Inflammatory macrophage treated with lipopolysaccharide for 1 hour (primary cell): ENCODE measurements at places on chromosomes 7 and 10.
A peak's percentile ranks its signal among the peaks of the same experiment; 100 is the strongest.

DNA sequence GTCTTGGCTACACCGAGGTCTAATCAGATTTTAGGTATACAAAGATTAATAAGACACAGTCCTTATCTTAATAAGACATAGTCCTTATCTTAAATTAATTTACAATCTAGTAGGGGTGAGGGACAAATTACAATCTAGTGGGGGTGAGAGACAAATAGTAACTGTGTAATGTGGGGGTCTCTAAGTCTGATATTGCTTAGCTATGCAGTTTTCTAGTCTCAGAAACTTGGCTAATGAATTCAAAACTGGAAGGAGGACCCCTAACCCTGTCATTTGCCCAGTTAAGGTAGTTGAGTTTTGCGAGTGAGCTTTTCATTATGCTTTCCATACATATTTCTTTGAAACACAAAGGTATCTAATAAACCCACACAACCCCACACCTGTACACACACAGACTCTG is 136.1 kb downstream of the DPP6 start:
- no peak for DNase-seq

GRCh38 chr10:21281765-21282484 is 243.6 kb downstream of the SKIDA1 start:
- DNase-seq = no peak

- peak; percentile 25 for DNase-seq
Measured at GRCh38 chr10:63466144-63466935, 563 bp upstream of the JMJD1C start.

GRCh38 chr7:40306025-40306424 is 171.2 kb downstream of the SUGCT start:
- no peak for DNase-seq

GRCh38 chr7:1470901-1471300 is 11.6 kb upstream of the MICALL2 start:
- no peak for DNase-seq

DNA sequence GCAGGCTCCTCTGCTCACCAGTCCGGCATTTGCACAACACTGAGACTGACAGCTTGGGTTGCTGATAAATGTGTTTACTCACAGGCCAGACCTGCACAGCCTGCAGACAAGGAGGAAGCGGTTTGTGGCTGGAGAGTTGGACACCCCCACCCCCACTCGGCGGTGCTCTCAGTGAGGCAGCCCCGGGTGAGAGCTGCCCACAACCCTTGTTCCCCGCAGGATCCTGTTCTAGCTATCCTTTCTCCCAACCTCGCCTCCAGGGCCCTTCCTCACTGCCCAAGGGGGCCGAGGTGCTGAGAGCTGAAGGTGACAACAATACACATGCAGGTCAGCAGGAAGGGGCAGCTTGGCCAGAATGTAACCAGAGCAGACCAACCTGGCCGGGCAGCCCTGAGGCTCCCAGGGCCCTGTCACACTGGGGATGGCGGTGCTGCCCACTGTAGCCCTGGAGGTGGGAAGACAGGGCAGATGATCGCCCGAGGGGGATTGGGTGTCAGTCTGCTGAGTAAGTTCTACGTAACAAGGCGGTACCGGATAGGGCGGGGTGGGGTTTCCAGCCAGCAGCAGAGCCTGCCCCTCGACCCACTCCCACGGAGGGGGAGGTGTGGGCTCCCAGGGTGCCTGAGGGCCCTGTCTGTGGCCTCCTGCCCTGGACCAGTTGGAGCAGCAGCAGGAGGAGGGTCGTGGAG is 2.1 kb upstream of the ADAM8 start:
- peak; percentile 59 for DNase-seq

GRCh38 chr7:95396136-95397032 is at the start of gene PON3:
Gene PON3, minus strand, starts transcription at chr7:95396375. Its CDS starts 25 bp downstream, at chr7:95396350.
- no peak for DNase-seq

- peak; percentile 49 for DNase-seq
Measured at GRCh38 chr10:73641328-73642060, at the start of gene MYOZ1. Gene MYOZ1, minus strand, starts transcription at chr10:73641474. Its CDS starts 1,457 bp downstream, at chr10:73640017.

DNA sequence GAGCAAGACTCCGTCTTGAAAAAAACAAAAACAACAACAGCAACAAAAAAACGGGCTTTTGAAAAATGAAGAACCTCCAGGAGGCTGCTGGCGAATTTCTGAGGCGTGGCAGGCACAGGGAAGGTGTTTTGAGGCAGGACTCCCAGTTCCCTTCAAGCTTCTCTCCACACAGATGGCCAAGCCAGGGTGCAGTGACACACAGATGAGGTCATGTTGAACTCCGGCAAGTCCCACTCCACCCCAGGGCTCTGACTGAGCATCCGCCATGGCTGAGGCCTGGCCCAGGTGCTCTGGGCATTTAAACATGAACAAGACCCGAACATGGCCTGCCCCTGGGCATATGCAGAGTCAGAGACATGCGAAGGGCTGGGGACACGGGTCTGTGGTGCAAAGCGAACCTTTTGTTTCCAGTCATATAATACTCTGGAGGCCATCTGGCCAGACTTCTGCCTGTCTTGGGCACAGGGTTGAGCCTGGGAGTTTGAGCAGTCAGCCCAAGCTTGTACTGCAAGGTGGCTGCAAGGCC is 514.6 kb upstream of the FOXK1 start:
- no peak for DNase-seq

DNA sequence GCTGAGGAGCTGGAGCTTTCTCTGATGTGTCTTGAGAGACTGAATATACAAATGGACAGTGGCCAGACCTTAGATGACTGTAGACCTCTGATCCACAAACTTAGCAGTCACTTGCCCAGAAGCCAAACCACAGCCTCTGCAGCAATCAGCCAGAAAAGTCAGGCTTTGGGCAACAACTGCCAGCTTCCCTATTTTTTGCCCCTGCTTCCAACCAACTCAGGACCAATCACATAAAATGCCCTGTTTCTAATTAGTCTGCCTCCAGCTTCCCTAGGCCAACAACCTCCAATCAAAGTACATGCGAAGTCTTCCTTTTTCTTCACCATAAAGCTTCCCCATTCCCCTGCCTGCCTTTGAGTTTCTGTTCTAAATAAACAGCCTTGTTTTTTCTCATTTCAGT is 37.8 kb upstream of the CACUL1 start:
- peak; percentile 99 for DNase-seq

DNA sequence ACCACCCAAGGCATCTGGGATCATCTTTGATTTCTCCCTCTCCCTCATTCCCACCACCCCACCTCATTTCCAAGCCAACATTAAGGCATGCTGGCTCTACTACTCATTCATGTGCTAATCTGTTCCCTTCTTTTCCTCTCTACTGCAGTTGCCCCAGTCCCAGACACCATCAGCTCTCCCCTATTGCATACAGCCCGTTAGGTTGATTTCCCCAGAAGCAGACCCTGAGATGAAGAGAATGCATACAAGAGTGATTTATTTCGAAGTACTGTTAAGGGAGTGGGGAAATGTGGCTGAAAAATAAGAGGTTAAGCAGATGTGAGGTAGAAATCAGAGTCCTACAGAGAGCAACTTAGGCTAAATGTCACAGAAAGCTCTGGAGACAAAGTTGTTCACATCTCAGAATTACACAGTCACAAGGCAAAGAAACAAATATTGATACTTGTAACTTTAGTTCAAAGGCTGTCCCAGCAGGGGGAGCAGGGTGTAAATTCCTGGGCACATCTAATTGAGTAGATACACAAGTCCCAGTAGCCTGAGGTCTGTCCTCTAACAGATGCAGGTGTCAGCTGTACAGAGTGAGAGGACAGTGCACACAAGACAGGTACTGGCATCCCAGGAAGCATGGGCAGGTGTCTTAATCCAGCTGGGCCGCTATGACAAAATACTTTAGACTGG is 20.9 kb downstream of the AKR1D1 start:
- DNase-seq = peak; percentile 28

- DNase-seq = peak; percentile 86
Measured at GRCh38 chr7:47588704-47589225, 6.9 kb upstream of the TNS3 start.

- no peak for DNase-seq
Measured at GRCh38 chr7:105880571-105881330, 4.4 kb upstream of the ATXN7L1 start.

DNA sequence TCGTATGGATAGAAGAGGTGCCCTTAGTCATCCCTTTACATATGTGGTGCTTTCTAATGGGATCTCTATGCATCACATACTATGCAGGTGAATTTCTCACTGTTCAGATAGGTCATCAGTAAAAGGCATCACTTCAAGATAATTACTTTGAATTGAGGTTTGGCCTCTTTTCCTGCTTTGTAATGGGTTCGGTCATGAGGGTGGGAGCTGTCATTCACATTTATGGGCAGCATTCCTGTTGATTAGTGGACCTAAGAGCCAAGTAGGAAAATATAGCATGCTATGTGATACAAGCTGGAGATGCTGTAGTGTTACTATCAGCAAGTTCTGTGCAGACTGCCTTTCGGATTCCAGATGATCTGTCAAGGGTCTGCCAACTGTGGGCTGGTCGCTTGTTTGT is 156.3 kb downstream of the LCOR start:
- no peak for DNase-seq

GRCh38 chr10:127036987-127037386 is 131.8 kb downstream of the DOCK1 start:
- DNase-seq = no peak

GRCh38 chr10:123521556-123521955 is 144.6 kb upstream of the GPR26 start:
- DNase-seq = no peak

DNA sequence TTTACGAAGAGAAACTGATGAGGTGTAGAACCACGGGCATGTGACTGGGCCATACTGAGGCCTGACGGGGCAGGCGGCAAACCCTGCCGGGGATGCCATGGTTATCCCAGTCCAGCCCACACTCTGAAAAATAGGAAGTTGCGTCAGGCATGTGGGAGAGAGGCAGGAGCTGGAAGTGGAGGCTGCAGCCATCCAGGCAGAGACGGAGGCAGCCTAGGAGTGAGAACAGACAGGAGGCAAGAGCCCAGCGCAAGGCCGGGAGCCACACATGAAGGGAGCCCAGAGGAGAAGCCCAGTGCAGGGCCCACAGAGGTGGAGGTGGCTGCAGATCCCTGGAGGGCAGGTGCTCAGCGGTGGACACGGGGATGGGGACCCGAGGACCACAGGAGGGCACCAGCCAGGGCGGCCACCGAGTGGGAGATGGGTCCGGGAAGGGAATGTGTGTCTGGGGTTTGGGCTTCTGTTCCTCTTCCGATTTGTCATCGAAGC is 175.2 kb upstream of the PPP2R2D start:
- DNase-seq = peak; percentile 50

GRCh38 chr7:81676105-81676811 is 93.6 kb downstream of the HGF start:
- no peak for DNase-seq

GRCh38 chr7:125406111-125406510 is 476.5 kb upstream of the POT1 start:
- no peak for DNase-seq

DNA sequence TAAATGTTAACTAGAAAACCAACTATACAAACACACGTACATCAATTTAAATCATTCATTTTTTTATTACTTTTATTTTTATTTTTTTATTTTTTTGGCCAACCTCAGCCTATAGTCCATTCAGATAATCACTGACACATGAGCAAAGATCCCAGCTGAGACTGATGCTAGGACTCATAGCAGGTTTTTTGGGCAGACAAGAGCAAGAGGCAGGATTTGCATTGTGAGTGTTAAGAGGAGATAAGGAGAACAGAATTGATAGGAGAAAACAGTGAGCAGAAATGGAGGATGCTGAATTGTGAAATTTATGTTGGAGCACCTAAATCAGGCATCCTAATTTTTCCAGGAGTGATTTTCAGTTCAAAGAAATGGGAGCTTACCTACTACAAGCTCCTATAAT is 240.3 kb downstream of the SEMA3D start:
- DNase-seq = no peak

DNA sequence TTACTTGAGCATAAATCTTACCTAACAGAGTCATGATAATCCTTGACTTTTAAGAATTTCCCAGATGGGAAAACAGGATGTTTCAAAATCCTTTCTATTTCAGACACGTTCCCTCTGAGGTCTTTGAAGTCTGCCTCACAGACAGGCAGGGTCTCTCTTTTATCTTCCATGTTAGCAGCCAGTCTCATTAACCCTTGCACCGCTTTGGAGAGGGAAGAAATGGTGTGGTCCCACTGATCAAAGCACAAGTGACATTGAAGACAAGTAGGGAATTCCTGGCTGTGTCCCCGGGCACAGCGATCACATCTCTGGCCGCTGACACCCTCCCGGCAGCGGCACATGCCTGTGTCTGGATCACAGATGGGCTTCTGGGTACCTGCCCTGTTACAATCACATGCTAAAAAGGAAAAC is 52.7 kb upstream of the LAMB1 start:
- DNase-seq = no peak

- no peak for DNase-seq
Measured at GRCh38 chr10:75556320-75556719, 124.9 kb downstream of the LRMDA start.

- no peak for DNase-seq
Measured at GRCh38 chr10:108095932-108096925, 931.7 kb upstream of the SORCS1 start.

- DNase-seq = no peak
Measured at GRCh38 chr7:125363873-125364272, 434.2 kb upstream of the POT1 start.

DNA sequence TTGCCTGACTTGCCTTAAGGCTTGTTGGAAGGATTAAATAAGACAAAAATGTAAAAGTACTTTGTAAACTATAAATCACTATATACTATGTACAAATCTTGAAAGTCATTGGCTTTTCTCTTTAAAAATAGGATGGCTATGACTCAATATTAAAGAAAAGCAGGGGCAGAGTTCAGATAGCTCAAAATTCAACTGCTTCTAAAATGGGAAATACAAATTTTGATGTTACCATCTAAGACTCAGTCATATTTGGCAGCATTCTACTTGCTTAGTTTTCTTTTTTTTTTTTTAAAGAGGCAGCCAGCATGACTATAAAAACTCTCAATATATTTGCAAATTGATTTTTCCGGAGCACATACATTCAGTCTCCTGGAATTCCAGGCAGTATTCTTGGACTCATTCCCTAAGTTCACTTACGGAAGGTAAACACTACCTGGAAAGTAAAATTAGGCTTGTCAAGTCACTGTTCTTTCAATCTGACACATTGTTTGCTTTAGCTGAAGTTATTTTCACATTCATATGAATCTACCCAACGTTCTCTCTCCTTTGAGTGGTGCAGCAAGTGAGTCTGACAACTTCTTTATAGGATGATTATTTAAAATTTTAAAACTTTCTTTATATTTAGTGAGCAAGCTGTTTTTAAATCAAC is 133.8 kb upstream of the CCDC6 start:
- no peak for DNase-seq

GRCh38 chr7:135692055-135692454 is 29.7 kb downstream of the STMP1 start:
- no peak for DNase-seq
